T follicular helper cell (primary cell): ENCODE measurements at places on chromosomes 3 and 15.

- DNase-seq = no peak
Observed at GRCh38 chr15:84108728-84109127, 126.8 kb upstream of the GOLGA6L4 start.

- no peak for DNase-seq
Observed at GRCh38 chr15:65409036-65409631, 13.6 kb downstream of the IGDCC4 start.

DNA sequence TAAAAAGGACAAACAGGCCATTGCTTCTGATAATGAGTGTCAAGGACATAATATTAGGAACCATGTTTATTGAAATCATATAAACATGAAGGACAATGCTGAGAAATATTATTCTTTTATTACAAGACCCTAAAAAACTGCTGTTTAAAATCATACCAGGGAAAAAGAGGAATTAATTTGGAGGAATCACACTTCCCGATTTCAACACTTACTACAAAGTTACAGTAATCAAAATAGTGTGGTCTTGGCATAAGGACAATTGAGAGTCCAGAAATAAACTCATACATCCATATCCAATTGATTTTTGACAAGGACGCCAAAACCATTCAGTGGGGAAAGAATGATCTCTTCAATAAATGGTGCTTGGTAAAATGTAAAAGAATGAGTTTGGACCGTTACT is 13.0 kb downstream of the CYP1A1 start:
- no peak for DNase-seq

GRCh38 chr3:122918576-122919290 is 108.8 kb downstream of the SEMA5B start:
- no peak for DNase-seq

DNA sequence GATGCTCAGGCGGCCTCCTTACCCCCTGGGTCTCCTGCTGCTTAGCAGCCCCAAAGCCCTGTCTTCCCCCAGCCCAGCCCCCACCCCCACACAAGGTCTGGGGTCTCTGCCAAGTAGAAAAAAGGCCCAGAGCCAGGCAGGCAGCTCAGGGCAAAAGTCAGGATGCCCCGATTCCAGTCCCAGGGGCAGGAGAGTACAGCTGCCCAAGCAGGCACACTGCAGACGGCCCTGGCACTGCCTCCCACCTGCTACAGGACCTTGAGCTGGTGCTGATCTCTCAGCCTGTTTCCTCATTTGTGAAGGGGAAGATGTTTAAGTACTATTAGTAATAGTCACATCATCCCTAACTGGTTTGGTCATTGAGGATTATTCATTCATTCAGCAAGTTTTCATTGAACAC is 12.6 kb downstream of the TMEM43 start:
- DNase-seq = no peak

DNA sequence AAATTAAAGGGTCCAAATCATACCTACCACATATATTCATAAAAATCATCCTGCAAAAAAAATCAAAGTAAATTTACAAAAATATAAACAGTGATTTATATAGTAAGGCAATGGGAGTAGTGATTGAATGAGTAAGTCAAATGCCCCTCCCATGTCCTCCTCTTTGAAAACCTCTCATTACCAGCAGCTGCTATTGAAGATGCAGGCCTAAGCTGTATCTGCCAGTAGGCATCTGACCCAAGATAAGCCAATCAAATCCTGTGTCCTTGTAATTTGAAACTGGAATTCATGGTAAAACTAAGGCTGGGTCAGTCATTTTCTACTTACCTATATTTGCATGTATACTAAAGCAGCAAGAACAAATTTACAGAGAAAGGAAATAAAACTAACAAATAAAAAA is 60.4 kb upstream of the POU1F1 start:
- DNase-seq = no peak

DNA sequence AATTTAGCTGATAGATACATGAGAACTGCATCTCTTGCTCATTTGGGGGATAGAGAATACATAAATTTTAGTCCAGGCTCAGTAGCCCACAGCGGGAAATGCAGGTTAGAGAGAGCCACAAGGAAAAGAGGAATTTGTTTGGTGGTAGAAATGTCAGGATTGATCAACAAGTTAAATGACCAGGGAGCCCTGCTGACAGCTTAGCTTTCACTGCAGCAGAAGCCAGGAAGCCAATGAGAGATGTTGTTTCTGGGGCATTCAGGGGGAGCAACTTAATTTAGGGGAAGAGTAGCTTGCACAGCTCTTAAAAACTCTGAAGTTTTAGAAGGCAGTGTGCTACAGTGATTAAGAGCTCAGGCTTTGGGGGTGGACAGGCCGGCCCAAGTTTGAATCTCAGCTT is 22.7 kb downstream of the ARHGEF26 start:
- DNase-seq = no peak

DNA sequence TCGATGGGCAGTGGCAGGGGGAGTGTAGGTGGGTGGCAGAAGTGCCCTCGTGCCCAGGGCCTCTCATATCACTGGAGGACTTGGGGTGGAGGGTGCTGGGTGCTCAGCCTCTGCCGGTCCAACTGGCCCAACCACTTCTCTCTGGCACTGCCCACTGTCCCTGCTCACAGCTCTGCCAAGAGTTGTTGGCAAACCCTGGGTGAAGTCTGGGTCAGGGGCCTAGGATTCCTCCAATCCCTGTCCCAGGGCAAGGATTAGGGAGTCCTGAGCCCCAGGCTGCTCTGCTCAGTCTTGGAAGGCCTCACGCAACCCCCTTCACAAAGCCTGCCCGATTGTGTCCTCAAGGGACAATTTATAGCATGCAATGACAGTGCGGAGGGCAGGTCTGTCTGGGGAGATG is 5.2 kb upstream of the PRKCD start:
- DNase-seq = no peak

GRCh38 chr3:23966328-23966727 is 21.2 kb downstream of the NR1D2 start:
- no peak for DNase-seq

DNA sequence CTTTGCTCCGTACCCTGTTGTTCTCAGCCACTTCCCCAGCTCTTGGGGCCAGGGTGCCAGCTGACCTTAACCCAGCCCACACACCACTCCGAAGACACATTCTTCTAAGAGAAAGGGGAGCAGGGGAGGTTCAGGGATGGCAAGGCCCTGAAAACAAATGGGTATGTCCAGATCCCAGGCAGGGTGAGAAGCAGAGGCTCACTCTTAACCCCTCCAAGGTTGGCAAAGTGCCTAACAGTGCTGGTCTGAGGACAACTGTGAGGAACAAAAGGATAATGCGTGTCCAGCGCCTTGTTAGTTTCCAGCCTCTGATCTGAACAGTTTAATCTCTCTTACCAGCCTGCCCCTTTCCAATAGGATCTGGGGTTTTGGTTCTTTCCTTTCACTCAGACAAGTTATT is 1.5 kb downstream of the TMEM44 start:
- no peak for DNase-seq

DNA sequence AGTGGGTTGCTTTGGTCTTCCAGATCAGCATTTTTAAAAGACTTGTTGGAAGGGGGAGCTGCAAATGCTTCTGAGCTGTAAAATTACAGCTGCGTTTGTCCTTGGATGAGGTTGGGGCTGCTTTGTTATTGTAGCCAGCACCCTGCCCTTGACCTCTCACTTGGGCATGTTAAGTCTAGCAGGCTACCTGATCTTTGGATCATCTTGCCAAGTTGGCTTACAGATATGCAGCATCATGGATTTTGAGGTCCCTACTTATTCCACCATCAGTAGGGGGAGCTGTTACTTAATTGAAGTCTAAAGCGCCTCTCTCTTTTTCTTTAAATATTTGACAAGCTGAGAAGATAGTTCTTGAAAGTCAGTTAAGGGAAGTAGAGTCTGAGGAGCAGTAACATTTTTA is 793.0 kb downstream of the MCTP2 start:
- no peak for DNase-seq

DNA sequence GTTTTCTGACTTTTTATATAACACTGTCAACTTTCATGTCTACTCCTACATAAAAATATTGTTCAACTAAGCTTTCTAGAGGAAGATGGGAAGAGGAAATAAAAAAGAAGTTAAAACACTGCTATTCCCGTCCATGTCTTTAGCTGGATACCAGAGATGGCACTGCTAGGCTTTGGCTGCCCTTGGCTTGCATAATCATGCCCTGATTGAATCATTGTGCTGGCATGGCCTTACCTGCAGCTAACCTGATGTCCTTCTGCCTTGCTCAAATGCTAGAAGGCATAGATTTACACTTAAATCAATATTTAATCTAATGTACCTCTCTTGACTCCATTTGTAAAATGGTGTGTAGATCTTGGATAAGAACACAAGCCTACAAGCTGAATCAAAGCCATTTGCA is 539.7 kb upstream of the IL12A start:
- no peak for DNase-seq

- no peak for DNase-seq
Observed at GRCh38 chr15:31367730-31368344, 41.2 kb downstream of the KLF13 start.

- peak; percentile 38 for DNase-seq
Observed at GRCh38 chr3:38039899-38040261, 872 bp downstream of the DLEC1 start.

DNA sequence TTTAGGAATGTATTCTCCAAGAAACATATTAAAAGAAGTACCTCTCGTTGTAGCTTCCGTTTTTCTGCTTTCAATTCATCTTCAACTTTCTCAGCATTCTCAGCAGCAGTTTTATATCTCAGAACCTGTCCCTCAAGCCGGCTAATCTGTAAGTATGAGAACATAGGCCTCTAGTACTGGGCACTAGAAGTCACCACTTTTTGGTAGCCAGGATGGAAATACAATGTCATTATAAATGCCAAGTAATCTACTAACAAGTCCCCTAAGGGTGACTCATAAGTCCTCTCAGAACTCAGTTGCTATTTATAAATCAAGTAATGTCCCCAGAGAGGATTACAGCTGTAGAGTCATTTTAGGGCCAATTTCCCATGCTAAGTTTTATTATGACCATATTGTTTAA is 61.1 kb downstream of the MLH1 start:
- DNase-seq = no peak

DNA sequence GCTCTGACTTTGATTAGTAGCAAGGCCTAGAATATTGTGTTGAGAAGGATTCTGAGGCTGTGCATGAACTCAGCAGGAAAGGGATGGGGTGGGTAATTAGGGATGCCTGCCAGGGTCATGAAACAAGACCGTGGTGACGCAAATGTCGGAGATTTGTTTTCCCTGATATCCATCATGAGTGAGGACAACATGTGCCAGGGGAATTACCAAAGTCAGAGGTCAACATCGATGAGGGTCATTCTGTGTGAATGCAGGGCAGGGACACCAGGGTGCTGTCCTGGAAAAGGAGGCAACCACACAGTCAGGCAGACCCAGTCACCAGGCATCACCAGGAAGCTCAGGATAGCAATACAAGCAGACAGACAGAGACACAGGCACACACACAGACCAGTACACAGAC is 52.2 kb downstream of the SLCO2A1 start:
- no peak for DNase-seq

GRCh38 chr15:68791431-68792283 is 29.0 kb downstream of the ANP32A start:
- DNase-seq = peak; percentile 21

DNA sequence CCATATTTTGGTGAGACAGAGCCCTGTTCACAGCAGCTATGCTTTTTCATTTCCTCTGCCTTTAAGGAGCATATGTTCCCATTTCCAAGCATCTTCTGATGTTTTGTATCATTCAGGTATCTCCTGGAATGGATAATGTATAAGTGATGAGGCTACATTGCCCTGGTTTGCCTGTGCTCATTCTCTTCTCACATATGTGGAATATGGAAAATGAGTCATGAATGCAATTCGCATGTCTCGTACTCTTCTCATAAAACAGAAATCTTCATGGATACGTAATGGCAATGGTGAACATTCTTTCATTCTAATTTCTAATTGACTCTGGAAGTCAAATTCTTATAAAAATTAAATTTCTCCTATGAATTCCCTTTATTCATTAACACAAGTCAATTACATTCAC is 143.1 kb downstream of the CDIN1 start:
- no peak for DNase-seq

GRCh38 chr3:5411786-5412185 is 224.3 kb downstream of the EDEM1 start:
- no peak for DNase-seq

- DNase-seq = no peak
Observed at GRCh38 chr15:78411061-78411460, 27.0 kb upstream of the IREB2 start.

DNA sequence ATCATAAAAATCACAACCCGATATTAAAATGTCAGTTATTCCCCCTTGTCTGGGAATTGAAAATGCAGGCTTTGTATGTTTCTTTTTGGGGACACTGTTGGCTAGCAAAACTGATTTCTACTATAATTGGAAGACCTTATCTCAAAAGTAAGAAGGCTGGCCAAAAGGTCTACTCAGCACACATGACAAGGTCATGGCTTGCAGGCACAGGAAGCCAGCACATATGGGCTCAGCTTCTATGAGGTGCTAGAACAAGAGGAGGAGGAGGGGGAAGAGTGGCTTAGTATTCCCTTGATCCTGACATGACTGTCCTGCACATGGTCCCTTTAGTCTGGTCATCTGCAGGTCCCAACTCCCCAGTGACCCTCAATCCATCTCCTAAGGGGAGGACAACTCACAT is 681.2 kb downstream of the SQOR start:
- DNase-seq = no peak

DNA sequence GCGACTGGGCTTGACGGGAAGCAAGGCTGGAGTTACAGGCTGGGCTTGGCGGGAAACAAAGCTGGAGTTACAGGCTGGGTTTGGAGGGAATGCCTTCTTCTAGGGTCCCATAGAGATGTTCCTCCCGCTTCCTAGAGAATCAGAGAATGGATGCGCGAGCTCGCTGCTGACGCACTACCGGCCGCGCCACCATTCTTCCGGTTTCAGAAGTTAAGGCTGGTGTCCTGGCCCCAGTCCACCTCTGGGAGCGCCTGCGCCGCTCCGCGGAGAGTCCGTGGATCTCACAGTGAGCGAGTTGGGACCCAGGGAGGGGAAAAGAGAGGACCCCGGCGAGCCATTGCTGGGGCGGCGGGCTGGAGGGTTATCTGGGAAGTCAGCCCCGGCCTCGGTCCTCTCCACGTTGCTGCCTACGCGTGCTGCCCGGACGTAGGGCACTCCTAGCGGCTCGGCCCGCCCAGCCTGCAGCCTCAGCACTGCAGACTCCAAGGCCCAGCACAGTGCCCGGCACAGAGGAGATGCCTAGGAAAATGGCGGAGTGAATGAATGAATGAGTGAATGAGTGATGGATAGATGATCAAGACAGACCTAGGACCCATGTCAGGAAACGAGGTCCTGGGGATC is at the start of gene ZNF502:
Gene ZNF502 (plus strand): TSS at position 206 of the 621 bp plus-strand sequence. CDS start 7,602 bp downstream, outside the sequence.
- peak; percentile 12 for DNase-seq

GRCh38 chr3:120062474-120062873 is 31.8 kb downstream of the GSK3B start:
- no peak for DNase-seq

GRCh38 chr3:78825118-78825857 is 942.5 kb downstream of the ROBO1 start:
- no peak for DNase-seq

- DNase-seq = no peak
Observed at GRCh38 chr3:120780977-120781376, 38.4 kb downstream of the GTF2E1 start.
